ENCODE measurements at places on chromosomes 4 and X.

- DNase-seq, result no peak
Observed at GRCh38 chr4:85932500-85933290, 427.2 kb downstream of the MAPK10 start.

DNA sequence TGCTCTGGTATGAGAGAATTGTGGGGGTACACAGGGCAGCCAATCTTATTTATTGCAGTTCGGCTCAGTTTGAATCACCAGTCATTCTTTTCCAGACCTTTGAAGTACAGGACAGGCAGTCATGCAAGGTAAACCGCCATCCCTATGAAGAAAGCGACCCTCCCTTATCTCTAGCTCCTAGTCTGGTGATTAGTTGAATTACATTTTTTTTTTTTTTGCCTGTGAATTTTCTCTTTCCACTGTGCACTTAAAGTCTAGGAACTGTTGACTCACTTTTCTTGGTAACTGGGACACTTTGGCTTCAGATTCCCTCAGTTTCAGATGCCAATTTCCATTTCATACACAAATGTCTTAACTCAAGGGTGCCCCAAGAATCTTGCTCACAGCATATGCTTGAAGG lies 82.4 kb upstream of the FAM9C start:
- DNase-seq, result no peak

DNA sequence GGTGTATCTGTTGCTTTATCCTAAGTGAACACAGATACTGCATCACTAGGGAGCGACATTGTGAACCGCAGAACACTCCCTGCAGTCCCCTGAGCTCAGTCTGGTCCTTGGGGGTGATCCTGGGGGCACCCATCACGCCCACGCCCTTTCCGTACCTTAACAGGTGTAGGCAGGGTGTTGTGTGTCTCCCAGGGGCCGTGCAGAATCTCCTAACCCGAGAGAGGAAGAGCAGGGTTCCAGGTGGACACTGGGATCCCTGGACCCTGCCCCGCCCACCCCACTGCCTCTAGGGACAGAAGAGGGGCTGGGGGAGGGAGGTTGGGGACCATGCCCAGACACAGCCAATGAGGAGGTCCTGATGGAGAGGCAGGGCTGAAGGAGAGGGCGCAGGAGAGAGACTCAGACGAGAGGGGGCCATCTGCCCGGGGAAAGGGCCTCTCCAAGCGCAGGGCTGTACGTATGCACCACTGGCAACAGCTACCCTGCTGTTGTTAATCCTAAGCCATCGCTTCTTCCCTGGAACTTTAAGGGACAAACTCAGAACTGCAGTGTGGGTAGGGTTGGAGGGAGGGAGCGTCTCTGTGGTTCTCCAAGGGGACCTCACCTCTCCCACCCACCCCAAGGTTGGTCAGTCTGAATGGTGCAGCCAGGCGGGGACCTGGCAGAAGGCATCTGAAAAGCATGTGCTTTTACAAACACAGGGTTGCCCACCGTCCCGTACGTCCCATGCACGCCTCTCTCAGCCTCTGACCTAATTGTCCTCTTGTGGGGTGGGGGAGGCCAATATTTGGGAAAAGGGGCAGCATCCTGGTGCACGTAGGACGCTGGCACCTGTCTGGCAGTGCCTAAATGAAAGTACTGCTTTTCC lies 2.5 kb downstream of the P2RY8 start:
- DNase-seq, result peak; percentile 26

GRCh38 chr4:47750788-47751187 lies 87.1 kb downstream of the CORIN start:
- no peak for DNase-seq

DNA sequence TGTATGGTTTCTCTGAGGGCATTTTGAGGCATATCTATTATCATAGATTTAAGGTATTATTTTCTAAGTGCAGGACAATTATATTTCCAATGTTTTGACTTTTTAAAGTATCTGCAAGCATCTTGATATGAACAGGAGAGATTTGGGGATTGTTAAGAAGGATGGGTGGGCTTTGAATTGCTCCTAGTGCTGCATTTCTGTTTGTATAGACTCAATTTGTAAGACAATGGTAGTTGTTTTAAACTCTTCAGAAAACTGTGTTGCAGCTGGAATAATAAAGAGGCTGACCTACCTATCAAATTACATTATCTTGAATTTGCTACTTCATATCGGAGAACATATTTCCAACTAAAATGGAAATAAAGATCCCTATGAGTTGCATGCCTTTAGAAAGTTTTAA lies 570.3 kb downstream of the ADGRL3 start:
- DNase-seq, result no peak

DNA sequence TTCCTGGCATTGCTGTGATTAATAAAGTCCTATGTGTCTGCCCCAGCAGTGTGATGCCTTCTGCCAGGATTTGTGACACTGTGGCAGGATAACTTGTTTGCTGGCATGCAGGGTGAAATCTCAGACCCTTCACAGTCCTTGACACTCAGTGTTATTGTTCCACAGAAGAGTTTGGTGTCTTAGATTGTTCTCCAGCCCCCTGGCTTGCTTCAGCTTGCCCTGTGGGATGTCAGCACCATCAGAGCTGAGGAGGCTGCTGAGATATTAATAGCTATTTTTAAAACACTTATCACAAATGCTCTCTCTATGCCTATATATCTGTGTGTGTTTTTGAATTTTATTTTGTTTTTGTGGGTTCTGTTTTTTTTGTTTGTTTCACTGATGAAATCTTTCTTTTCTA lies 136.9 kb downstream of the TSPAN5 start:
- DNase-seq, result no peak

- no peak for DNase-seq
Observed at GRCh38 chrX:153245288-153245731, 66.2 kb downstream of the MAGEA1 start.

GRCh38 chr4:122921971-122922876 lies at the start of gene NUDT6:
TSS of gene NUDT6 (minus strand) at chr4:122922597. CDS start at chr4:122922572, 25 bp downstream.
- DNase-seq, result peak; percentile 23

DNA sequence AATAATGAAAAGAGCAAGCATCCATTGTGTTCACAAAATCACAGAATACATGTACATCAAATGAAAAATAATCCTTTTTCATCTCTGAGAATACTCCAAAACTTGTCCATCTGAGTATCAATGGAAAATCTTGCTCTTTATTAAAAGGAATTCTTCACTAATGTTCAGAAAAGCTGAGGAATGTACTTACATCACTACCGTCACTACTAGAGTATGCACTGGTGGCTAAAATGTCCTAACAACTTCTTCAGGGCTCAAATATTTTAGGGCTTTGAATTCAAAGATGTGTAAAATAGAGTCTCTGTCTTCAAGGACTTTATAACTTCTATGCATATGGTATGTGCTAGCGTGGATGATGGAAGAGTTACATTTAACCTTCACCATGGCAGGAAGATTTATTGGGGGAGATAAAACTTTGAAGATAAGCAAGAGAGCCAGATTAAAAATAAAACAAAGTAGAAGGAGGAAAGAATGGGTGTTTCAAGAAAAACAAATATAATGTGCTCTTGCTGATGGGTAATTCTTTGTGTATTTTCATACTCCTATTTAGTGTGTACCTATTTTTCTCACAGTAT lies 55.1 kb downstream of the DMD start:
- DNase-seq, result no peak

GRCh38 chr4:76531597-76531996 lies 96.6 kb downstream of the SHROOM3 start:
- no peak for DNase-seq

DNA sequence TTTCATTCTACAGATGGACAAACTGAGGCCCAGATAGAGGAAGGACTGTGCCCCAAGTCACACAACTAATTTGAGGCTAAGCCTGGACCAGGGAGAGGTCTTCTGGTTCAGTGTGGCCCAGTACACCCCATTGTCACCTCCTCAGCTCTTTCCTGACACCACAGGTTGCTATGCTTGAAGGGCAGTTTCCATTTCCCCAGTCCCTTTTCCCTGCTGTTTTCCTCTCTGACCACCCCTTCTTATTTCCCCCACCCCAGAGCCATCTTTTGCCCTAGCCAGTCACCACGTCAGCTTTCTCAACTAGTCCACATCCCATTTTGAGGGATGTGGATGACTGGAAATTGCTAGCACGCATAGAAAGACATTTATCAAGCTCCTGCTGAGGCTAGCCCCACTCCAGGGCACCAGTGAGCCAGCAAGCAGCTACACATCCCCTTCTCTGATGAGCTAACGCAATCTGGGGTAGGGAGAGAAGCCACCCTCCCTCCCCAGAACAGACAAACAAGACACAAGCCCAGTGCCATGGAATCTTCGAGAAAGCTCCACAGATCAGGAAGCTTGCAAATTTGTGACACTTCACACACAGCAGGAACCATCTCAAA lies 1.3 kb downstream of the GABRE start:
- DNase-seq, result no peak

DNA sequence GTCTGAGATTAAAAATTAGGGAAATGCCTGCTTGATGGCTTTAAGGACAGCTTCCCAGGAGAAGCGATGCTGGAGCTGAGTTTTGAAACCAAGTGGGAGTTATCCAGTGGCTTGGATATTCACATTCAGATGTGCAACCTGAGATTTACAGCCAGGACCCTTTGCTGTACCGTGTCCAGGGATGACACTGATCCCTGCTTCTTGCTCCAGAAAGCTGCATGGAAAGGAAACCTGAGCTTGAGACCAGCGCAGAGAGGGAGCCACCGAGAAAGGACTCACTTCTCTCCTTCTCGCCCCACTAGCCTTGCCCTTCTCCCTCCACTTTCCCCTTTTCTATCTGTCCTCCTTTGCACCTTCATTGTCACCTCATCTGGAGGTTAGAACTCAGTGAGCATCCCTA lies 254.5 kb upstream of the PPARGC1A start:
- DNase-seq, result no peak

GRCh38 chr4:1590244-1590643 lies 93.9 kb downstream of the FAM53A start:
- DNase-seq, result no peak

- no peak for DNase-seq
Observed at GRCh38 chrX:9533611-9534010, 68.8 kb downstream of the TBL1X start.

DNA sequence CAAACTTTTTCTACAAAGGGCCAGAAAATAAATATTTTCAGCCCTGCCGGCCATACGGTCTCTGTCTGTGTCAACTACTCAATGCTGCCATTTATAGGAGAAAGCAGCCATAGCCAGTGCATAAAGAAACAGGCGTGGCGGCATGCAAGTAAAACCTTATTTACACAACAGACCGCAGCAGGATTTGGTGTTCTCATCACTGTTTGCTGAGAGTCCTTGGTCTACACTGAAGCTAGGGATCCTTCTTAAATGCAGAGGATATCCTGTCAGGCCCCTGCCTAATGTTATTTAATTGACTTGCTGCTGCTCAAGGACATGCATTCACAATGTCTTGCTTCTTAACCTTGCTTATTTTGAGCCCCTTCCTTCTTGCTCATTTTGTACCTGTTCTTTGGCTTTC lies 54.7 kb downstream of the CPE start:
- no peak for DNase-seq

DNA sequence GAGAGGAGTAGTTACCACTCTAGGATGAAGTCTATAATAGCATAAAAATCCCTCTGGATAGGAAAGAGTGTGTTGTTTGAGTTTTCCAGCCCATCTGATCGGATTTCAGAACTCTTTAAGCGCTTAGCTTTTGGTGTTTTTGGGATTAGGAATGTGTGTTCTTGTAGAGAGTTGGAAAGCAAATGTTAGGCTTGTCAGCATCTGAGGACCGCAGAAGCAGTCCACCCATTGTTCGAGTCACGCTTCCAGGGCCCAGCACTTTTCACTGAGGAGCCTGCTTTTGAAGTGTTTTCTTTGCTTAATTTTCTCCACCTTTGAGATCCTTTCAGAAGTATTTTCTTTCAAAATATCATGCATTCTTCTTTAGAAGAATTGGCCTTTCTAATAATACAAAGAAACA lies 306.2 kb downstream of the TENM3 start:
- DNase-seq, result no peak

- no peak for DNase-seq
Observed at GRCh38 chr4:176436293-176436973, 116.7 kb downstream of the SPCS3 start.

GRCh38 chr4:1029529-1029928 lies 18.1 kb downstream of the FGFRL1 start:
- no peak for DNase-seq

DNA sequence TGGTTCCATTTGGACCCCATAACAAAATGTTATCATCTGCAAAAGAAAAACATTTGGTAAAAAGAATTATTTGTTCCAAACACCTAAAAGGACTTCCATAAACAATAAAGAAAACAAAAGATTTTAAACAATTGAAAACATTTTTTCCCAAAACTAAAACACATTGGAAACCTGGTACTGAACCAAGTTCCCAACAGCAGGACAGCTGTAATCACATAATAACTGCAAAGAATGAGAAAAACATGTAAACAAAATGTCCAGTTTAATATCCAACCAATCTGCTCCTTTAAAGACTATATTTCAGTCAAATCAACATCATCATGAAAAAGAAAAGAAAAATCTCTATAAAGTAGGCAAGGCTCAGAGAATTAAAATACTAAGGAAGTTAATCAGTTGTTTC lies 36.3 kb downstream of the PRDM5 start:
- DNase-seq, result no peak

DNA sequence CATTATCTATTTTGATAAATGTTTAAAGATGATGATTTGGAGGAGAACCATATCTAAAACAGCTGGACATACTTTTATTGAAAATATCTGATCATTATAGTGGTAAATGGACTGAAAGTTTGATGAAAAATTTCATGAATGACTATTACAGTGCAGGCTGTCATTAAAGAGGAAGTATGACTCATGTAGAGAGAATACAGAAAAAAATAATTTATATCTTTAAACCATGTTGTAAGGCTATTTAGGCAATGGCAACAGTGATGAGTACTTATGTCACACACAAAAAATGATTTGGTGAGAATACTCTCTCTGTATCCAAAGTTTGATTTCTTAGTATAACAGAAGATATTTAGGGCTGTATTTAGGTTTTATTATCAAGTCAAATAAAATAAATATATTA lies 3.9 kb upstream of the GLRB start:
- no peak for DNase-seq

- DNase-seq, result no peak
Observed at GRCh38 chr4:1985294-1985693, 23.5 kb downstream of the NELFA start.
